ENCODE measurements at places on chromosomes 4 and X. TPM values are rescaled to one million over a fixed set of nuclear protein-coding genes. Genes with fewer than 3 reads are reported as not detected.

- H3K4me3 ChIP-seq = no peak overlapping the region
- no peaks in the 10 kb centered on the region for H3K4me1 ChIP-seq
- H3K27ac ChIP-seq = no peak overlapping the region
- H3K36me3 ChIP-seq = no peaks in the 10 kb centered on the region
- H3K27me3 ChIP-seq = no peaks in the 10 kb centered on the region
- no peak for DNase-seq
Measured at GRCh38 chrX:148555101-148555500, 54.7 kb downstream of the AFF2 start.

SLC16A2 gene
- 22.9 TPM for total RNA-seq

- no peaks in the 10 kb centered on the region for H3K4me1 ChIP-seq
- no peak overlapping the region for H3K27ac ChIP-seq
- H3K27me3 ChIP-seq = no peaks in the 10 kb centered on the region
- DNase-seq = no peak
- H3K4me3 ChIP-seq = no peak overlapping the region
Measured at GRCh38 chr4:111855308-111855707, 289.9 kb upstream of the FAM241A start.

DNA sequence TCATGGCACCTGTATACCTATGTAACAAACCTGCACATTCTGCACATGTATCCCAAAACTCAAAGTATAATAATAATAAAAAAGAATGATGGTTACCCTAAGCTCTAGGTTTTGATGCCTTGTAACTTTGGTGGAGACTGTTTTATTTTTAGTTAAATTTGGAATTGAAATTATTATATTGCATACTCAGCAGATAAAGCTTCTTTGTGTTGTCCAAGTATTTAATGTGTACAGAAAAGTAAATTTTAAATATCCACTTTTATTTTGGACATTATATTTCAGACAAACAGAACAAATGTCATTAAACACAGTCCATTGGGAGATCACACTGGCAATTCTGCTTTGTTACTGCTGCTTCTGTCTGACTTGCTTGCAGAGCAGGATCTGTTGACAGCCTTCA lies 684.5 kb upstream of the CT83 start:
- no peak for DNase-seq
- H3K36me3 ChIP-seq = no peaks in the 10 kb centered on the region
- H3K27me3 ChIP-seq = no peaks in the 10 kb centered on the region

KLHL8 gene
- 19.1 TPM for total RNA-seq

LRIT3 gene
- total RNA-seq = 0.18 TPM

DNA sequence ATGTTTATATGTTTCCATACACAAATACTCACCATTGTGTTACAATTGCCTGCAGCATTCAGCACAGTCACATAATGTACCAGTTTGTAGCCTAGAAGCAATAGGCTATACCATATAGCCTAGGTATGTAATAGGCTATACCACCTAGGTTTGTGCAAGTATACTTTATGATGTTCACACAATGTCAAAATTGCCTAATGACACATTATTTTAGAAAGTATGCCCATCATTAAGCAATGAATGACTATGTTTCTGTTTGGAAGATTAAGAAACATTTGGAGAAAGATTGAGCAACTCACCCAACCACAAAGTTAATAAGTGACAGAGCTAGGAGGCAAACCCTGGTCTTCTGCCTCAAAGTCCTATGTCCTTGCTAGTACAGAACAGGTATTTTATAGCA lies 96.8 kb upstream of the GRIA3 start:
- H3K36me3 ChIP-seq = no peaks in the 10 kb centered on the region
- no peak overlapping the region for H3K27ac ChIP-seq
- no peak overlapping the region for H3K4me3 ChIP-seq
- no peaks in the 10 kb centered on the region for H3K4me1 ChIP-seq

DNA sequence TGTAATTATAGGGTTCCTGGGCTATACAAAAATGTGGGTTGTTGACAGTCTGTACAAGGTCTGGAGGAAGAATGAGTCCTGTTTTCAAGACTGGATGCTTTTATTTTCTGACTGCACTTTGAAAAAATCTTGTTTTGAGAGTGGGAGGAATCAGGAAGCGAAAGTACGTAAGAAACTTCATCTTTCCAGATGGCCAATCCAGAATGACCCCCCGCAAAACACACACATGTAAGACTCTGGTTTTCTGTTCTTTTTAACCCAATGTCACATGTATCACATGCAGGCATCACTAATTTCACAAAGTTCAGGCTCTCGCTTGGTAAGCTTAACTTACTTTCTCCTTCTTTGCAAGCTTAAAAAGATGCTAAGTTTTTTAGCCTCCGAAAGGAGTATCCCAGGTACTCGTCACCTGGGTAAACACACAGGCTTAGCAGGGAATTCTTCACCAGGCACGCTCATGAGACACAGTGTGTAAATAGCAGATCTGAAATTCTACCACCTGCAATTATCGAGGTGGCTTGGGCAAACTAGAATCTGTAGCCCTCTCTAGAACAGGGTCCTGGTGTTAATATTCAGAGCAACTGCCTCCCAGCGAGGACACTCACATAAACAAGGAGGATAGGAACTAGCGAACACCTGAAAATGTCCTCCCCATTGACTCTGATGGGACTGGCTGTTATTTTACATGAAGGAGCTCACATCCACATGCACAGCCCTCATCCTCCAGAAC lies 90.7 kb downstream of the NSUN7 start:
- H3K36me3 ChIP-seq = no peaks in the 10 kb centered on the region
- peaks cover 28% of the 10 kb centered on the region for H3K4me1 ChIP-seq
- no peak overlapping the region for H3K27ac ChIP-seq
- no peak overlapping the region for H3K4me3 ChIP-seq
- H3K27me3 ChIP-seq = no peaks in the 10 kb centered on the region
- no peak for DNase-seq

GRCh38 chr4:141413366-141413765 lies 192.7 kb downstream of the ZNF330 start:
- H3K4me3 ChIP-seq = no peak overlapping the region
- H3K27me3 ChIP-seq = no peaks in the 10 kb centered on the region
- no peaks in the 10 kb centered on the region for H3K36me3 ChIP-seq
- no peak overlapping the region for H3K27ac ChIP-seq
- H3K4me1 ChIP-seq = no peaks in the 10 kb centered on the region

DNA sequence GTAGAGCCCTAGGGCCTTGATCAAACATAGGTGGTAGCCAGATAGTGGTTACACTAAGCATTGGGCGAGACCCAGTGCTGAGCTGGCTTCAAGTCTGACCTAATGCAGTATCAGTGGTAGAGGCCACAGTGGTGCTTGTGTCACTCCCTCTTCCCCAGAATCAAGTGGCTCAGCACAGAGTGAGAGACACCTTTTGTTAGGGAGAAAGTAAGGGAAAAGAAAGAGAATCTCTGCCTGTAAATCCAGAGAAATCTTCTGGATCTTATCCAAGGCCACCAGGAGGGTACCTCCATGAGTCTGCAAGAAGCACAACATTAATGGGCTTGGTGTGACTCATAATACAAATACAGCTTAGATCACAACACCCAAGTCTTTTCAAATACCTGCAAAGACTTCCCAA lies 117.7 kb upstream of the SLC6A14 start:
- H3K27me3 ChIP-seq = no peaks in the 10 kb centered on the region
- no peak overlapping the region for H3K27ac ChIP-seq
- H3K4me3 ChIP-seq = no peak overlapping the region
- no peaks in the 10 kb centered on the region for H3K36me3 ChIP-seq
- DNase-seq = no peak

DNA sequence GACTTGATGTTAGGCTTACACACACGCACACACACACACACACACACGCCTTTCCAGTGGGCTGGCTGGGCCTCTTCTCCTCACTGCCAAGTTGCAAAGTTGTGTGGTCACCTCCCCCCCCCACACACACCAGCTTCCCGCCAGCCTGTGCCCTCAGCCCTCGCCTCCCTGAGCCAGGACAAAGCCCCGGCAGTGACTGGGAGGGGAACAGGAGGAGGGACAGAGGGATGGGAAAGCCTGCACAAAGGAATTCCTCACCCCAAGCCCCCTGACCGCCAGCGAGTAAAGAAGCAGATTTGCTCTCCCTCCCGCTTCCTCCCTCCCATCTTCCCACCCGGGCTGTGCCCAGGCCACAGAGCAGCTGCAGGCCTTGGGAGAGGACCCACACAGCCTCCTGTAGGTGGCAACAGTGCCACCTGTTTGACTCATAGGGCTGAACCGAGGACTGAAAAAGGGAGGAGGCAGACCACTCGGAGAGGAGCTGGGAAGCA lies at the start of gene GDPD2:
TSS of gene GDPD2 (plus strand) at position 464 of the 491 bp plus-strand sequence. CDS start 1,671 bp downstream, outside the sequence.
- no peaks in the 10 kb centered on the region for H3K27me3 ChIP-seq
- no peak for DNase-seq
- no peaks in the 10 kb centered on the region for H3K4me1 ChIP-seq
- H3K36me3 ChIP-seq = no peaks in the 10 kb centered on the region
- H3K4me3 ChIP-seq = no peak within 1 kb of the TSS

GRCh38 chr4:164748375-164748774 lies 5.6 kb upstream of the SMIM31 start:
- H3K27ac ChIP-seq = no peak overlapping the region
- H3K27me3 ChIP-seq = no peaks in the 10 kb centered on the region
- peak; percentile 43 for DNase-seq
- no peaks in the 10 kb centered on the region for H3K4me1 ChIP-seq
- no peak overlapping the region for H3K4me3 ChIP-seq
- H3K36me3 ChIP-seq = no peaks in the 10 kb centered on the region

SH3D19 gene
- total RNA-seq = 84.6 TPM

HMGB2 gene
- total RNA-seq = 47.7 TPM

RNF150 gene
- total RNA-seq = 1.9 TPM

NAT8L gene
- 0.23 TPM for total RNA-seq

DNA sequence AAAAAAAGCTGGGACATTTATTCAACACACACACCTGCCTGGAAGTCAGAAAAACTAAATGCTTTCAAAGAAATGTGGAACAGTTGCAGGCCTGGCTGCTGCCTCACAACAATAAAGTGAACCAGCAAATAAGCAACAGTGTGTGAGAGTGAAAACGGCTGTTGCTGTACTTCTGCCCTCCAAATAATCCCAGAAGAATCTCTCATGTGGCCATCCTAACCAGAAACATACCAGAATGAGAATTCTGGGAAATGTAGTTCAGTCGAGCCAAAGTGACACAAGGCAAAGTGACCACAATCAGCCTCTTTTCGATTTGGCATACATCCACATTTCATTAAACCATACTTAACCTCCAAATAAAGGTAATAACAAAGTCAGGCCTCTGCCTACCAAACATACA lies 204.5 kb downstream of the SLC7A11 start:
- DNase-seq = no peak
- H3K4me3 ChIP-seq = no peak overlapping the region
- H3K4me1 ChIP-seq = no peaks in the 10 kb centered on the region
- no peak overlapping the region for H3K27ac ChIP-seq
- no peaks in the 10 kb centered on the region for H3K27me3 ChIP-seq
- no peaks in the 10 kb centered on the region for H3K36me3 ChIP-seq

F8A3 gene
- total RNA-seq = 8.8 TPM

- DNase-seq = no peak
- H3K4me1 ChIP-seq = no peaks in the 10 kb centered on the region
- no peaks in the 10 kb centered on the region for H3K36me3 ChIP-seq
- H3K4me3 ChIP-seq = no peak overlapping the region
Measured at GRCh38 chrX:79096145-79096556, 48.3 kb upstream of the GPR174 start.

CDKL2 gene
- 22.6 TPM for total RNA-seq

DNA sequence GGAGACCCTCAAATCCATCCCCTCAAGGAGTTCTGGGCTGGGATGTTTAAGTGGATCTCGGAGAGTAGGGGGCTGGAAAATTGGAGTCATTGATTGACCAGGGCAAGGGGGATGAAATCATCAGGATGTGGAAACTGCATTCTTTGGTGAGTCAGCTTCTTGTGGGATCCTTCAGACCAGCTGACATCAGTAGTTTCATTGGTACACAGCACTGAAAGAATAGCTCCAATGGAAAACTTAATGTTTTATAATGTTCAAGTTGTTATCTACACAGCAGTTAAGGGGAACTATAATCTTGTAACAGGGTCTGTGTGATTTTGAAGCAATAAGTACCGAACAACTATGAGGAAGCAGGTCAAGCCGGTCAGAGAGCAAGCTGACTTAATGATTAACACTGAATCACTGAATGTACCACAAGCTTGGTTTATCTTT lies 506.1 kb downstream of the RPA4 start:
- H3K27me3 ChIP-seq = no peaks in the 10 kb centered on the region
- no peak for DNase-seq
- H3K27ac ChIP-seq = peak overlapping the region; percentile 27
- H3K4me1 ChIP-seq = no peaks in the 10 kb centered on the region
- no peaks in the 10 kb centered on the region for H3K36me3 ChIP-seq

SMPX gene
- not detected for total RNA-seq

DNA sequence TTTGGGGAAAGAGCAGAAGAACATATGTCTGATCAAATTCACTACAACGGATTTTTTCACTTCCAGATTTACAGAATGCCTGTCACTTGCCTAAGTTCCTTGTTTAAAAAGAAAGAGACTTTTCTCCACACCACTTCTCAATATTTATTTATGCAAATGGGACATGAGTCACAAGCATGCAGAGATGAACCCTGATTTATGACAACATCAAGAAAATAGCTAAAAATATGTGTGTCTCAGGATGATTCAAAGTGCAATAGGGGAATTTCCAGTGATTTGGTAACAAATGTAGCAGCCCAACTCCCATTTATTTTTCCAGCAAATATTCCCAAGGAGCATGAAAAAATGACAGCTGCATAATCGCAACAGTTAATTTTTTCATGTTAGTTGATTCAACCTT lies 180.4 kb upstream of the FAT1 start:
- H3K27me3 ChIP-seq = no peaks in the 10 kb centered on the region
- DNase-seq = no peak
- H3K36me3 ChIP-seq = no peaks in the 10 kb centered on the region
- H3K4me3 ChIP-seq = no peak overlapping the region
- H3K4me1 ChIP-seq = no peaks in the 10 kb centered on the region

DNA sequence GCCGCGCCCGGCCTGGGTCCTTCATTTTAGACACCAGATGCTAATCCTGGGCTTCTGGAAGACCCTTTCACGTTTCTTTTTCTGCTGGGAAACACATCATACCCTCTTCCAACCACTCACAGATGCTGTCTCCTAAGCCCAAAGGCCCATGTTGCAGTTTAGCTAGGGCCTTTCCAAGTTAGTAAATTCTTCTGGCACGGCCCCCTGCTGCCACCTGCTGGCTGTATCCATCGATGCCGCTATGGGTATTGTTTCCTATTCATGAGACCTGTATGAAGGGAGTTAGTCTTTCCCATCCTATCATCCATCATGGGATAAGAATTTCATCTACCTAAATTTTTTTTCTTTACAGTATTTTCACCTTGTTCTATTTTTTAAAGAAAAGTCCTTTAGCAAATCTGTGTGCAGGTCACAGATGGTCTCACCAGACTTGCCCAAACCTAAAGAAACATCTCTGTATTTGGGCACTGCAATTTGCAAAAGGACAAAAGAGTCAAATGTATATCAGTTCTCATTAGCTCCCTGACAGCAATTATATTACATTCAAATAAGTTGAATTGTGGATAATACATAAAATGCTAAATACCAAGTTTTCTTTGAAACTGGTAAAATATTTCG lies 37.8 kb upstream of the SLC9A7 start:
- H3K4me3 ChIP-seq = no peak overlapping the region
- peak; percentile 87 for DNase-seq
- no peak overlapping the region for H3K27ac ChIP-seq
- H3K4me1 ChIP-seq = no peaks in the 10 kb centered on the region
- no peaks in the 10 kb centered on the region for H3K36me3 ChIP-seq

GRCh38 chr4:2461246-2461960 lies 7.5 kb upstream of the RNF4 start:
- H3K4me3 ChIP-seq = no peak overlapping the region
- no peaks in the 10 kb centered on the region for H3K36me3 ChIP-seq
- no peak for DNase-seq
- H3K4me1 ChIP-seq = peaks cover 17% of the 10 kb centered on the region

- H3K4me3 ChIP-seq = no peak overlapping the region
- H3K4me1 ChIP-seq = peaks cover 19% of the 10 kb centered on the region
- H3K27me3 ChIP-seq = no peaks in the 10 kb centered on the region
- no peak for DNase-seq
- H3K36me3 ChIP-seq = no peaks in the 10 kb centered on the region
Measured at GRCh38 chr4:101141230-101141629, 206.1 kb downstream of the PPP3CA start.

All from left lung (tissue), 14 donors.